Kidney epithelial cell (primary cell): ENCODE measurements at places on chromosomes 12 and 14.

- no peak for DNase-seq
Measured at GRCh38 chr12:113346353-113346752, 11.4 kb upstream of the SLC8B1 start.

DNA sequence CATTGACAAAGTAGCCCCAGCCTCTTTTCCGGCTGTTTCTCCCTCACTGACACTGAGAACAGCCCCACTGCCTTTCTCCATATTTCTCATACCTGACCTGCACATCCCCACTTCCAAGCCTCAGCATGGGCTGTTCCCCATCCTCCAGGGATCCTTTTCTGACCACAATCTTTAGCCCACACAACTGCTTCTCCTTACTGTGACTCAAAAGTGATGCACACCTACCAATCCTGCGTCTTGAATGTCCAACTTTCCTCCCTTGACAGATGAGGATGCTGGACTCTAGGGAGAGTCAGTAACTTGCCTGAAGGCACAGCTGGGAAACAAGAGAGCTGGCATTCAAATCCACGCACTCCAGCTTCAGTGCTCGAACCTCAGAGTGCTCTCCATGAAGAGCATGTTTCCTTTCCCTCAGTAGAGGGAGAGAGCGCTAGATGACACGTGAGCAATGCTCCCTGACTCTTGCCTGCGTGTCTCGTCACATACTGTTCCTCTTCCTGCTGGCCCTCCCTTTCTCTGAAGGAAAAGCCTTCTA, 75.6 kb downstream of the NTF3 start:
- DNase-seq, result no peak

- no peak for DNase-seq
Measured at GRCh38 chr12:12521044-12521485, 41.6 kb downstream of the DUSP16 start.

GRCh38 chr14:23361763-23362162, 3.2 kb downstream of the EFS start:
- DNase-seq, result no peak

DNA sequence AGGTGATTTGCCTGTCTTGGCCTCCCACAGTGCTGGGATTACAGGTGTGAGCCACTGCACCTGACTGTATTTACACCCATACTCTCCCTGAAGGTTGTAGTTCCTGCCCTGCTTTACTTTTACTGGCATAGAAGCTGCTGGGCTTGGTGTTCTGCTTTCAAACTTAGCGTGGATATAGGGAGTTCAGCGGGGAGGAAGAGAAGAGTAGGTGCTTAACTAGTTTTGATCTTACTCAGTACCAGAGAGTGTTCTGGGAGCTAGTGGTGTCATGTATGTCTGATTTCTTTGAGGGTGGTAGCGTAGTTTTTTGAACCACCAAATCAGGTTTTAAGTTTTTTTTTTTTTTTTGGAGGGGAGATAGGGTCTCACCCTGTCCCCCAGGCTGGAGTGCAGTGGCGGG, 13.8 kb downstream of the RCOR1 start:
- DNase-seq, result no peak
